Activated CD4-positive, alpha-beta T cell treated with anti-CD3 and anti-CD28 coated beads, Interleukin-2, amount 10 ng/mL, durations not matched to agents 7 days and 5 days (primary cell): ENCODE measurements at places on chromosomes 5 and 9.

DNA sequence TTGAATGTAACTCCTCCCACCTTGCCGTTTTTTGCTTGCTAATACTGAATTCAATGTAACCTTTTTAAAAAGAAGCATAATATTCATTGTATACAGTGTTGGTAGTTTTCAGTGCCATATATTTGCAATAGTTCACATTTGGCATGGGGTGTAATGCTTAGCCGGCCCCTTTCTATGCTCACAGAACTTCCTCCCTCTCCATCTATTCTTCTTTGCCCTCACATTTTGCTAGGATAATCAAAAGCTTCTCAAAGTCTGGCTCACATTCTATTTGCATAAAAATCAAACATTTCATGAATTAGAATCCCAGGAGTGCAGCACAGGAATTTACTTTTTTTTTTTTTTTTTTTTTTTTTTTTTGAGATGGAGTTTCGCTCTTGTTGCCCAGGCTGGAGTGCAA is 226.3 kb upstream of the MPDZ start:
- H3K36me3 ChIP-seq, result no peaks in the 10 kb centered on the region
- no peaks in the 10 kb centered on the region for H3K27me3 ChIP-seq
- no peak overlapping the region for H3K27ac ChIP-seq

DNA sequence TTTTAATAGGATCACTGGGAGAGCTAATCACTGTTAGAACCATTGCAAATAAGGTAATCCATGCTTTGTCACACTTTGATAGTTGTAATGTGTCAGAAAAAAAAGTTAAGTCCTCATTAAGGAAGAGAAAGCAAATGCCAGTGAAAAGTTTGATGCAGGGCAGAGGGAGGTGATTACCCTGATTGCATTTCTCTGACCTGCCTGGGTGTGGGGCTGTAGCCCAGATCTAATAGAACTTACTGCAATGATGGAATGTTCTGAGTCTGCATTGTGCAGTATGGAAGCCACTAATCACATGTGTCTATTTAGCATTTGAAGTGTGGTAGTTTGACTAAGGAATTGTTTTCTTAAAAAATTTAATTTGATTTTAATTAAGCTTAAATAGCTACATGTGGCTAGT is 202.7 kb downstream of the ATP10B start:
- no peaks in the 10 kb centered on the region for H3K36me3 ChIP-seq
- DNase-seq, result no peak
- H3K4me1 ChIP-seq, result no peaks in the 10 kb centered on the region
- H3K27ac ChIP-seq, result no peak overlapping the region
- no peak overlapping the region for H3K4me3 ChIP-seq

GRCh38 chr5:40291338-40291737 is 388.4 kb upstream of the PTGER4 start:
- H3K4me1 ChIP-seq, result peaks cover 3% of the 10 kb centered on the region
- H3K4me3 ChIP-seq, result no peak overlapping the region
- peaks cover 6% of the 10 kb centered on the region for H3K36me3 ChIP-seq
- no peaks in the 10 kb centered on the region for H3K27me3 ChIP-seq
- DNase-seq, result no peak
- H3K27ac ChIP-seq, result no peak overlapping the region

- DNase-seq, result no peak
- no peaks in the 10 kb centered on the region for H3K36me3 ChIP-seq
- H3K4me3 ChIP-seq, result no peak overlapping the region
Observed at GRCh38 chr5:169218861-169219260, 82.1 kb downstream of the SLIT3 start.

- H3K4me1 ChIP-seq, result no peaks in the 10 kb centered on the region
- H3K36me3 ChIP-seq, result peaks cover 3% of the 10 kb centered on the region
- H3K27me3 ChIP-seq, result peaks cover 8% of the 10 kb centered on the region
- DNase-seq, result no peak
Observed at GRCh38 chr9:111356481-111357244, 26.6 kb upstream of the OR2K2 start.

GRCh38 chr5:175463641-175464040 is 14.7 kb upstream of the SFXN1 start:
- no peak overlapping the region for H3K27ac ChIP-seq
- H3K27me3 ChIP-seq, result peaks cover 16% of the 10 kb centered on the region
- H3K4me1 ChIP-seq, result peaks cover 9% of the 10 kb centered on the region
- H3K36me3 ChIP-seq, result no peaks in the 10 kb centered on the region
